Cardiac septum (tissue), 1 donor: ENCODE measurements at places on chromosomes 7 and 10. TPM values are rescaled to one million over a fixed set of nuclear protein-coding genes. Genes with fewer than 3 reads are reported as not detected.

- DNase-seq: no peak
These were observed 14.9 kb downstream of the BZW2 start for GRCh38 chr7:16660702-16661464.

- DNase-seq: no peak
These were observed 196.7 kb downstream of the VTI1A start for GRCh38 chr10:112643600-112644264.

GRCh38 chr10:114943000-114943399, 5.0 kb downstream of the TRUB1 start:
- peak; percentile 81 for DNase-seq

DNA sequence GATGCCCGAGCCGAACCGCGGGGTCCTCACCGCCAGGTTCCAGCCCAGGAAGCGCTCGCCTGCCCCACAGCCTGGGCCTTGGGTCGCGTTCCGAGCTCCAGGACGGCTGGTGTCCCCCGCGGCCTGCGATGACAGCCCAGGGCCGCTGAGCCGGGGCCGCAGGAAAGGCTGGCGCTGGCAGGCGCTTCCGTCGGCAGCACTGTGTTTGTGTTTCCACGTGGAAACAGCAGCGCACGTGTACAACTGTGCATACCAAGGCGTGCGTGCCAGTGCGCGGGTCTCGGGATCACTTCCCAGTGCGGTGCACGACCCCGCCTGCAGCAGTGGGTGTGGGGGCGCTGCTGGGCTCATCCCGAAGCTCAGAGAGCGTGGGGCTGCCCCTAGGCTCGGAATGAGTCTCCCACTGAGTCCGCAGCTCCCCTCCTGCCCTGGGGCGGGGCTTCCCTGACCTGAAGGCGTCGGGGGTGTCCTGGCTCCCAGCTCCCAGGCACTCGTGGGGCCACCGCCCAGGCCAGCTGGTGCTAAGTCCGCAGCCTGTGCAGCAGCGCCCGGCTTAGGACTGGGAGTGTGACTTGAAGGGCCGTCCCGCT, 17.2 kb downstream of the AP5Z1 start:
- no peak for DNase-seq

DNA sequence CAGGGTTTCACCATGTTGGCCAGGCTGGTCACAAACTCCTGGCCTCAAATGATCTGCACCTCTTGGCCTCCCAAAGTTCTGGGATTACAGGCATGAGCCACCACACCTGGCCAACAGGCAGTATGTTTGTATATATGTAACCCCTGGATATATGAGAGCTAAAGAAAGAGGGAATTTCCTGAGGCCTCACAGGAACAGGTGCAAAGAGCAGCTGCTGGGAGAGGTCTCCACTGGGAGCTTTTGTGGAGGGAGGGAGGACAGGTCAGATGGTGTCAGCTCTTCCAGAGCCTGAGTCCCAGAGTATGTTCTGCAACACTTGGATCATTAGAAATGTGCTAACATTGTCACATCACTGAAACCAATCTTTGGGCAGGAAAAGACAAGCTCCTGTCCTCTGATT, 110.1 kb upstream of the KIF5B start:
- DNase-seq: peak; percentile 17

GRCh38 chr10:68559251-68559650, 886 bp upstream of the TET1 start:
- no peak for DNase-seq

DNA sequence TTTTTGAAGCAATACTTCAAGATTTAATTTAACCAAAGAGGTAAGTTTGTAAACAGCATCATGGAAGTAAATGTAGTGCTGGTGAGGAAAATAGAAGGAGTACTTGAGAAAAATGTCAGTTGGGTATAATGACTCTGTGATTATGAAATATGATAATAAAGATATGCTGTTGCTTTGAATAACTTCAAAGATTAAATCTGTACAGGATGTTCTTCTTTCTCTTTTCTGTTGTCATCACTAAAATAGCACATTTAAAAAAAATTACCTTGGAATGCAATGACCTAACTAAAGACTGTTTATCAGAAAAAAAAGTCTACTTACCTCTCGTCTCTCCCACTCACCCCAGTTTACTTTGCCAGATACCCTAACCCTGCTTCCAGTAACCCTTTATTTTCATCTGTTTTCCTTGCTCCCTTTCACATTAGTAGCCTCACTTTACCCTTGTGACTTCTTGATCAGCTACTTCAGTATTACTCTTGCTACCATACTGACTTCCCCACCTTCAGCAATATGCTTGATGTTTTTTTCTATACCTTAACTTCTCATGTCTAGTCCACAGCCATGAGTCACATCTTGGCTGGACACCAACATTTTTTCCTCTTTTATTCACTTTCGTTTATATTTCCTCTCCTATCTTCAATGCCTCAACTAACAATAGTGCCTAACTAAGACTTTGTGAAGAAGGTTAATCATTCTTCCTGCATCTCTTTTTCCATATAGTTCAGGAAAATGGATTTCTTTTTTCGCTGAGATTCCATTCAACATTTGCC, 29.7 kb upstream of the TAS2R16 start:
- no peak for DNase-seq

GRCh38 chr7:129366-130221, 62.8 kb upstream of the FAM20C start:
- DNase-seq: no peak

DNA sequence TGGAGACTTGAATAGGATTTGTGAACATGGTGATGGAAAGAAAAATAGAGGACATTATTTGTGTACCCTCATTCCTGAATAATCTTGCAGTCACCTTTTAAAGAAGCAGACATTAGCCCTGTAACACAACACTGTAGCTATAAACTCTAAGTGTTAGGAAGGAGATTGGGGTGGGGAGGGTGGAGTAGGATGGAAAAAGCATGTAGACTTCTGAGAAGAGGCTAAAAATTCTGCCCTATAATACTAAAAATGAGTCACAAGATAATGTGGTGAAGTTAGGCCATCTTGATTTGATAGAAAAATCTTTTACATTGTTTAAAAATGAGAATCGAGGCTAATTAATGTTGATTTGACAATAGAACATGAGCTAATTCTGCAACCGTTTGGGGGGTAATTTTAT, 128.8 kb downstream of the LCOR start:
- DNase-seq: no peak

DNA sequence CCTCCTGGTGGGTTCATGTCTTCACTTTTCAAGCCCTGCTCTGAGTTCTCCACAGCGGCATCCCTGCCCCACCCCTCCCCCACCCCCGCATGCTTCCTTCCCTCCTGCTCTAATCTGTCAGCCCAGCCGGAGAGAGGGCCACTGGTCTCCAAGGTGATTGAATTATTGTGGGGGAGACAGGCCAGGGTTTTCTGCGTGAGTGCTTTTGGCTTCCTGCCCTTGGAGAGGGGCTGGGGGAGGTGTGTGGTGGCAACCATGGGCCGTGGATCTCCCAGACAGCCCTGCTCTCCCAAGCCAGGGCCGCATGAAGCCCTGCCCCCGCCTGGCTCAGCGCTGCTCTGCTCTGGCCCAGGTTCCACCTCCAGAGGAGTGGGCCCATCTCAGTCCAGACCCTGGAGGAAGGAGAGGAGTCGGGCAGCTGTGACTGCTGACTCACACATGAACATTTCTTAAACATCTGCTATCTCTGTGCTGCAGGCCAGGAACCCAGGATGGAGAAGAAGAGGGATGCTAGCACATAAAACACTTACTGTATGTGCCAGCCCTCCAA, 109.9 kb downstream of the ZMIZ1 start:
- DNase-seq: no peak

DNA sequence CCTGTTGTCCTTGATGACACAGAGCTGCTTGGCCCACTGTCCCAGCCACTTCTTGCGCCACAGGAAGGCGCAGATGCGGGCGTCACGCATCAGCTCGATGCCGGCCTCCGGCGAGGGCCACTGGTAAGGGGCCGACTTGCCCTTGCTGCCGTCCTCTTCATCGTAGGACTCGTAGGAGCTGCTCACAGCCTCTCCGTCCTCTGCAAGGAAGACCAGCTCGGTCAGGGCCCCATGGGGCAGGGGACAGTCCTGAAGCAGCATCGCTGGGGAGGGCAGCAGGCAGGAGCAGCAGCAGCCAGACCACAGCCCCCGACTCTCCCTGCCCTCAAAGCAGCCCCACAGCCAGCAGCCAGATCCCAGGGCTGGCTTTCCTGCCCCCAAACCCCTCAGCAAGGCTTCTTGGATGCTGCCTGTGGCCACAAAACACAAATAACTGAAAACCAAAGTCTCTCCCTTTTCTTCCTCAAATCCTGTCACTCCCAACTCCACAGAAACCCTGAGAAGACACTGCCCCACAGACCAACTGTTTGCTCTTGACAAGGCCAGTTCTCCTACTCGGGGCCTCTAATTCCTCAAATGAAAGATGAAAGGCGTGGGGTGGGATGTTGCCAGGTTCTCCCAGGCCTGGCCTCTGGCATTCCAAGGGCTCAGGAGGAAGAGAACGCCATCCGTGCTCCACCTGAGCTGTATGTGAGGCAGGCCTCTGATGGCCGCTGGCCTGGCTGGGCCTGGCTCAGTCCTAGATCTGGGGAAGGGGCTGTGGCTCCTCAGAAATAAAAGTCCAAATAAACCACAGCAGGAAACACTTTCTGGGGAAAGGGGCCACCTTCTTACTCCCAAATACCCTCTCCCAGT, 76.7 kb downstream of the VWA2 start:
- DNase-seq: peak; percentile 74

GRCh38 chr7:372932-373791, 83.2 kb downstream of the FOXL3 start:
- DNase-seq: peak; percentile 47

DNA sequence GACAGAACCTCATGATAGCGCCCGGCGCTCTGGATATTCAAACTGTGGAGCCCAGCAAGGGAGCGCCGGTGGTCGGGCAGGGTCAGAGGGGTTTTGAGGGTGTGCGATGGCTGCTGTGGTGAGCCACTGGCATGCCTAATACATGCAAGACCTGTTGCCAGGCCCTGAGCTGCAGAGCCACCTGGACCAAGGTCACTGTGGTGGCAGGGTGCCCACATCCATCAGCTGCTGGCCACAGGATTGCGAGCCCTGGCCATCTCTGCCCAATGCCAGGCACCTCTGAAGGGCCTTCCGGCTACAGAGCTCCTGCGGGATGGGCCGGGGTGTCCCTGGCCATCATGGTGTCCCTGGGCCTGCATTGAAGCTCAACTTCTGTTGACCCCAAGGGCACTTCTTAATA, 123.0 kb upstream of the TNRC18 start:
- no peak for DNase-seq

DNA sequence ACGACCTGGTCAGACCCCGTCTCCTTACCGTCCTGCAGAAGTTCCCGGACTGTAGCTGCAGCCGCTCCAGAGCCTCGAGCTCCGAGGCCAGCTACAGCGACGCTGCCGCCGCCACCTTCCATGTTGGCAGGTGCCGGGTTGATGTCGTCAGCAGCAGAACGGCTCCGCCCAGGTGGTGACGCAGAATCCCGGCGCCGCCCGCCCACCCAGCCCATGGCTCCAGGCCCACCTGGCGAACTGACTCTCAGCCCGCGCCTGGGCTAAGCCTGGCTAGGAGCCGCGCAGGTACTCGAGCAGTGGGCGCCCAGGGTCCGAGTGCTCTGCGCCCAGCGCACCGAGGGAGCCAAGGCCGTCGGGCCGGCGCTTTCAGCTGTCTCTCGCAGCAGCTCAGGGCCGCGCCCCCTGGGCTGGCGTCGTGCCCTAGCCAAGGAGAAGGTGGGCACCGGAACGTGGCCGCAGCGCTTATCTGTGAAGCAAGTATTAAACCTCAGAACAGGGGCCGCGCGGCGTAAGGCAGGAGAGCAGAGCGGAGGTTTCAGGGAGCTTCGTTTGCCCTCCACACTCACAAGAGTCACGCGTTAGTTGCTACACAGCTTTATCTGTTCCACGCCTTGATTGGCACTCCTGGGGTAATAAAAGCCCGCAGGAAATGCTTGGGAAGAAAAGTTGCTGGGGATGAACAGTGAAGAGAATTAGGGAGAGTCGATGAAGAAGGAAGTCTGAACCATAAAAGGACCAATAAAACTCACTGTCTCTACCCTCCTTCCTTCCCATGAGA, at the start of the genes COG5 and DUS4L:
TSS of gene COG5 (minus strand) at position 146 of the 778 bp plus-strand sequence. CDS start at position 122, 24 bp downstream.
TSS of gene DUS4L (plus strand) at position 197 of the 778 bp plus-strand sequence. CDS start 3,100 bp downstream, outside the sequence.
- peak; percentile 93 for DNase-seq

DNA sequence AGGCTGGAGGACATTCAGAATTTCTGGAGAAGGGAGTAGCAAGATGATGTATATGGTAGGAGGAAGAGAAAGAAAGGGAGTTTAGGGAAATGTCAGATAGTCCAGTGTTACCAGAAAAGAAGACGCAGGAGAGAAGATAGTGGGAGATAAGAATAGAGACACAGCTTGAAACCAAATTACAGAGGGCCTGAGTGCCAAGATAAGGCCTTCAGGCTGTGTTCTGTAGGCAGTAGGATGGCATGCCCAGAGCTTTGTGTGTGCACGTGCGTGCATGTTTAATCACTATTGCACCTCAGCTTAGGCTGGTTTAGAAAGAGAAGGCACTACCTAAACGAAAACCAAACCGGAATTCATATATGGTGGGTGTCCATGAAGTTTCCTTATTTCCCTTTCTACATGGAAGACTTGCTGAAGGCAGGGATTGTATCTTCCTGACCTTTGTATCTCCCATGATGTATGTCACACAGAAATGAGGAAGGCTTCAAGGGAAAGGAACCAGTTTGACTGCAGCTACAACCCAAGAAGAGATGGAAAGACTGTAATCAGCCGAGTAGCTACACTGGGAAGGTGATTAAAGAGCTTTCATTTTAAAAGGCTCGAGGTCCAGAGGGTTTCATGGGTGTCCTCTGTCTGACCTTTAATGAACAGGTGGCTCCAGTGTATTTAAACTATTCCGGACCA, 35.8 kb upstream of the BHLHA15 start:
- DNase-seq: no peak

GRCh38 chr10:74925708-74926107, 99.3 kb downstream of the KAT6B start:
- DNase-seq: no peak

GRCh38 chr10:19683960-19684359, 132.3 kb upstream of the PLXDC2 start:
- no peak for DNase-seq

- DNase-seq: no peak
These were observed 189.9 kb downstream of the MTERF1 start for GRCh38 chr7:91690541-91691070.

- no peak for DNase-seq
These were observed 3.1 kb upstream of the AVPI1 start for GRCh38 chr10:97690133-97690532.

- peak; percentile 67 for DNase-seq
These were observed 5.8 kb downstream of the DBNL start for GRCh38 chr7:44050121-44050914.

- DNase-seq: no peak
These were observed 190.1 kb upstream of the GDF10 start for GRCh38 chr10:47109906-47110305.

- DNase-seq: no peak
These were observed 57.2 kb downstream of the FAM171A1 start for GRCh38 chr10:15313843-15314242.

Gene EBLN1
- total RNA-seq: not detected

Gene AKR1D1
- not detected for total RNA-seq

Gene CPA5
- not detected for total RNA-seq

Gene NRP1
- total RNA-seq: 138 TPM

Gene AKR1C8
- total RNA-seq: 0.86 TPM

Gene KIN
- total RNA-seq: 7.5 TPM

Gene GPER1
- total RNA-seq: 2.9 TPM

Gene AHR
- total RNA-seq: 44.1 TPM

Gene GHRHR
- not detected for total RNA-seq

Gene FOXI2
- total RNA-seq: 0.24 TPM
